ENCODE measurements at places on chromosomes 3 and 15.
A peak's percentile ranks its signal among the peaks of the same experiment; 100 is the strongest.

GRCh38 chr3:79005084-79005483 lies 762.7 kb downstream of the ROBO1 start:
- H3K36me3 ChIP-seq = no peaks in the 10 kb centered on the region
- H3K27me3 ChIP-seq = no peaks in the 10 kb centered on the region
- no peak for DNase-seq
- H3K27ac ChIP-seq = no peak overlapping the region
- no peaks in the 10 kb centered on the region for H3K4me1 ChIP-seq

DNA sequence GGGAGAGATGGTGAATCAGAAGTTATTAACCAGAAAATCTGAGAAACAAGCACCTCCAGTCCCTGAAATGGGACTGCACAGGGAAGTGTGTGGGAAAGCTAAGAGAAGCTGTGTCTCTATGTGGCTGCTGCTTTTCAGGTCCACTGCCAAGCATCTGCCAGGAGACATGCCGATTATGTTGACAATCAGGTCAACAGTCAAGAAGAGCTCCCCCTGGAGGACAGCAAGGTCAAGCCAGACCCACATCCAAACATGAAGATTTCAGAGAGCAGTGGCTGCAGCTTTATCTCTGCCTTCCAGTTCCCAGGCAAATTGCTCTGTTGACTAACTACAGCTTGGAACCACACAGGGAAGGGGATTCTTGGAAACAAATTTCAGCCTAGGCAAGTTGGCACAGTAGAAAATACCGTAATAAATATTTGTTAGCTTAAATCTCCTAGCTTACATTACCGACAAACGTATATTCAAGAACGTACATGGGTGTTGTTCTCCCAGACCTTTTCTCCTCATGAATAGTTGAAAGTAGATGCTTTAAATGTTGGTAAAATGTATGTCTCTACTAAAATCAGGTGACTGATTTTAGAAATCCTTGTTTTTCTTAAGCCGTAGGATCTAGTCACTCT lies 394.5 kb upstream of the RARB start:
- H3K27me3 ChIP-seq = no peaks in the 10 kb centered on the region
- DNase-seq = peak; percentile 20
- H3K4me1 ChIP-seq = no peaks in the 10 kb centered on the region
- H3K36me3 ChIP-seq = no peaks in the 10 kb centered on the region

- no peaks in the 10 kb centered on the region for H3K4me1 ChIP-seq
- H3K36me3 ChIP-seq = no peaks in the 10 kb centered on the region
- no peak overlapping the region for H3K27ac ChIP-seq
These were observed 45.9 kb downstream of the IQCH start for GRCh38 chr15:67300266-67301025.

DNA sequence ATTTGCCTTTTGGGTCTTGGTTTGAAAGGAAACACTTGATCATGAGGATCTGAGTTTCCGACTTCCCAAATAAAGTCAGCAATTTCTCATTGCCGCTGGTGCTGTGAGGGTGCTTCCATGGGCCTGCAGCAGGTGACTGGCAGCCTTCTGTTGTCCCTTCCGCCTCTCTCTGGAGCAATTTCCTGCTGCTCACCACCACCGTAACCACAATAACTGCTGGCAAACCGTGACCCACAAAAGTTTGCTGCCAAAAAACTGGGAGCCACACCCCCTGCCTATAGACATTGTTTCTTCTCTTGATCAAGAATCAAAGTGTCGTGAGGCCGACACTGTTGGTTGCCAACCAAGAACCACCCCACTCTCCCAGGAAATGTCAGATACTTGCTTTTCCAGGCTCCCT lies 164.0 kb downstream of the NR2F2 start:
- H3K4me3 ChIP-seq = no peak overlapping the region
- H3K27me3 ChIP-seq = no peaks in the 10 kb centered on the region
- no peaks in the 10 kb centered on the region for H3K4me1 ChIP-seq
- no peak for DNase-seq
- no peak overlapping the region for H3K27ac ChIP-seq

DNA sequence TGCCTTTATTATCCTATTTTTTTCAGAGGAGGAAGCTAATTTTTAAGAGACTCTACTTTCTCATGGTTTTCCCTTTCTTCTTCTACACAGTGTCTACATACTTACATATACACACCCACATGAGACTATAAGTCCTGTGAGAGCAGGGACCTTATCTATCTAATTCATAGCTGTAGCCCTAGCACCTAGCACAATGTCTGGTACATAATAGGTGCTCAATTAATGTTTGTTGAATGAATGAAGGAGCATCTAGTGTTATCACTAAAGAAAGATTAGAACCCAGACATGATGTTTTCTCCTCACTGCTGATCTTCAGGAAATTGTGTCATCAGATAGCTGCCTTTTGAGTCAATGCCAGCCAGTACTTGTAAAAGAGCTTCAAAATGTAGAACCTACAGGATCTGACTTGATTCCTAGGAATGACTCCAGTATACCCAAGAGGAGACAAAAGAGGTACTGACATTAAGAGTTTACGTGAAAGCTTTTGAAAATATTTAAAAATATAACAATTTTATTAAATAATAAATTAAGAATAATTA lies 2.5 kb downstream of the SCG5 start:
- H3K4me1 ChIP-seq = peaks cover 5% of the 10 kb centered on the region
- no peak for DNase-seq
- no peaks in the 10 kb centered on the region for H3K27me3 ChIP-seq
- H3K4me3 ChIP-seq = no peak overlapping the region

DNA sequence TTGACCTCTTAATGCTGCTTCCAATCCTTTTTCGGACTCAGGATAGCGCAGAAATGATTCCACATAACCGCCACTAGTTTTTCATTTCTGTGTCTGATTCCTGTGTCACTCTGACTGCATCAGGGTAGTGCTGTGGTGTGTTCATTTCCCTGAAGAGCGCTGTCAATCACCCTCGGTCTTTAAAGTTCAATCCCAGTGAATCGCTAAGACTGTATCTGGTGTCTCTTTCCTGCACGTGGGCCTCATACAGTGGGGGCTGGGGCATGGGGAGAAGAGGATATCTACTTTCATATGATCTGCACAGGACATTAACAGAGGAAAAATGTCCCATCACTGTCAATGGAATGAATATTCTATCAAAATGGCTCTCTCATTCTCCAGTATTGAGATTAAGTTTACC lies 32.9 kb upstream of the BNIP2 start:
- H3K4me1 ChIP-seq = no peaks in the 10 kb centered on the region

- no peaks in the 10 kb centered on the region for H3K27me3 ChIP-seq
- no peak for DNase-seq
- no peaks in the 10 kb centered on the region for H3K36me3 ChIP-seq
- no peak overlapping the region for H3K4me3 ChIP-seq
These were observed 335.6 kb downstream of the NLGN1 start for GRCh38 chr3:173733029-173733652.

All from activated naive CD4-positive, alpha-beta T cell treated with anti-CD3 and anti-CD28 coated beads, Interleukin-2, amount 10 ng/mL, durations not matched to agents 7 days and 5 days (primary cell).